ENCODE measurements at places on chromosomes 12 and 14.
A peak's percentile ranks its signal among the peaks of the same experiment; 100 is the strongest.

DNA sequence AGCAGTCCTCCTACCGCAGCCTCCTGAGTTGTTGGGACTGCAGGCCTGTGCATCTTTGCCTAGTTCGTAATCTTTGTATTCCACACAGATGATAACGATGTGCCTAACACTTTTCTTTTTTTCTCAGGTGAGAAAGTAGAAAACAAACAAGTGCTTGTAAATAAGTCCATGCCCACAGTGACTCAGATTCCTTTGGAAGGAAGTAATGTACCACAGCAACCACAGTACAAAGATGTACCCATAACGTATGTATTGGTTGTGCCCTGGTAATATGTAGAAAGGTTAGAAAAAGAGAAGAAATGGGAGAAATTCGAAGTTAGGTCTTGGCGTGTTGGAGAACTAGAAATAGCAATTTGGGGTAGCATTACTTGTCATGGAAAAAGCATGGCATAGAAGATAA lies 101.6 kb downstream of the POLR3B start:
- DNase-seq, result no peak

DNA sequence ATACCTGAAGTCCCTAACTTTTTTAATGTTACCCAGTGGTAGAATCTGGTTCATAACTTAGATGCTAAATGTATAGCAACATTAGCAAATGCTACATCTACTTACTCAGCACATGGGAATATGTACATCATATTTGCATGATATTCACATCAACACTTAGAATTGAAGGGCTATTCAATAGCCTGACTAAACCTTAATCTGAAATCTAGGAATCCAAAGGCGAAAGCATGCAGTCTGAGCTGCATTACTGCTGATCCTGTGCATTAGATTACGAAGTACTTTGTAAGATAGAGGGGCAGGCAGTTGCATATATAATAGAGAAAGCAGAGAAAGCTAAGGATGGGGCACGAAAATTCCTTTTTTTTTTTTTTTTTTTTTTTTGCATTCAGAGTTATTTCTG lies 40.4 kb downstream of the SLC38A4 start:
- no peak for DNase-seq

DNA sequence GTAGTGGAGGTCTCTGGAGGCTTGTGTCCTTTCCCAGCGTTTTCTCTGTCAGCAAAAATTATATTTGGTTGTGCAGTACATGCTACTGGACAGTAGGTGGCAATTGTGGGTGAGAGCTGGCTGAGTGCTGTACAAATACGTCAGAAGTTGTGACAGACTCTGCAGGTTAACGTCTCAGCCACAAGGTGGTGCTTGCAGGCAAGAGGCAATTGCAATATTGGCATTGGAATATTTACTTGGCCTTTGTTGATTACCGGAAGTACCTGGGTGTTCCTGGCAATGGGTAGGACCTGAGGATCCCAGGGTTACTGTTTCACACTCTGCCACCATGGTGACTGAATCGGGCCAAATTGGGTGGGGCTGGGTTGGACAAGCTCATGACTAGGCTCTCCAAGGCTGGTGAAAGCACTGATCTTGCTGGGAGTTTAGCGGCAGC lies 333.9 kb upstream of the LMO3 start:
- peak; percentile 51 for DNase-seq

DNA sequence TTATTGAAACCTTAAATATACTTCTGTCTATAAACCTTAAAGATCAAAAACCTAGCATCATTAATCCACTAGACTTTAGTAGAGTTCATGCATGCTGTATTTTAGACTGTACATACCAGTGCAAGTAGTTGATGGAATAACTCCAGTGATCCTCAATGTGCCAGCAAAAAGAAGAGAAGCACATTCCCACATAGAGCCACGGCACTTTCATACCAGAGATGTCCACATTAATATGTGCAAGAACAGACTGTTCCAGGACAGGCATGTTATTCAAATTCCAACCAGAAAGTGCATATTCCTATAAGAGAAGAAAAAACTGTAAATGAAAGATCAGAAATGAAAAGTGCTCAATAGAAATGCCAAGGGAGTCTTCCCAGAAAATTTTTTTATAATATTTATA lies 55.0 kb downstream of the KDM5A start:
- DNase-seq, result no peak

GRCh38 chr12:109088818-109089217 lies 4.5 kb downstream of the ALKBH2 start:
- DNase-seq, result no peak

DNA sequence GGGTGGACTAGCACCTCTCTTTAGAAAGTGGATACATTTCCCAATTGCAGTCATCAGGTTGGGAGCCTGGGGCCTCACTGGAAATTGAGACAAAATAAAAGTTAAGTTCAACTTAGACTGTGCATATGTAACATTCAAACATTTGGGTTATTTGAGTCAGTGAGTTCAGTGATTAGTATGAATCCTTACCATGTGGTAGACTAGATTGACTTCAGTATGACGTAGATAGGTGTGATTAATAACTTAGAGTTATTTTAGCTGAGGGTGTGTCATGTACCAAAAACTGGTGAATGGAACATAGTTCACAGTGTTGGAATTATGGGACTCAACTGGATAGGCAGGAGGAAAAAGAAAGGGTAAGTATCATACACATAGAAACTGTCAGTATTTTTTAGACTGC lies 8.0 kb upstream of the SSTR1 start:
- no peak for DNase-seq

DNA sequence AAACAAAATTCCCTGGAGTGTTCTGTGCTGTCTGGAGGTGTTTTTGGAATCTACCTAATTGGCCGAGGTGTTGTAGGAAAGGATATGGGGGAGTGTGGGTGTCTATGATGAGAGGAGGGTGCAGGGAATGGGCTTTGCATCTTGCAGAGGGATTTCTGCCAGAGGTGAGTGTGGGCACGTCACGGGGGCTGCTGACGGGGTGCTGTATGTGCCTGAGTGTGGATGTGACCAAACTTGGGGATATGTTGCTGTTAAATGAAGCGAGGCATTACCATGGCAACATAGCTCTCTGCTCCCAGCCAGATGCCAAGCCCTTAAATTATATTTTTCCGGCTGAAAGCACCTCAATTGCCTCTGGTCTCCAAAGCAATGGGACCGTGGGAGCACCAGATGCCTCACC lies 44.3 kb upstream of the SPTLC2 start:
- no peak for DNase-seq

GRCh38 chr14:54713379-54713778 lies 146.5 kb downstream of the SAMD4A start:
- DNase-seq, result no peak

GRCh38 chr14:89504602-89505313 lies 87.7 kb upstream of the FOXN3 start:
- peak; percentile 59 for DNase-seq
